ENCODE measurements at places on chromosomes 16 and 17.

- peak; percentile 42 for DNase-seq
Observed at GRCh38 chr17:35747540-35748017, 5.5 kb downstream of the GAS2L2 start.

- no peak for DNase-seq
Observed at GRCh38 chr17:35998756-35999155, 2.6 kb downstream of the CCL15 start.

- no peak for DNase-seq
Observed at GRCh38 chr16:78437352-78437968, 338.0 kb downstream of the WWOX start.

DNA sequence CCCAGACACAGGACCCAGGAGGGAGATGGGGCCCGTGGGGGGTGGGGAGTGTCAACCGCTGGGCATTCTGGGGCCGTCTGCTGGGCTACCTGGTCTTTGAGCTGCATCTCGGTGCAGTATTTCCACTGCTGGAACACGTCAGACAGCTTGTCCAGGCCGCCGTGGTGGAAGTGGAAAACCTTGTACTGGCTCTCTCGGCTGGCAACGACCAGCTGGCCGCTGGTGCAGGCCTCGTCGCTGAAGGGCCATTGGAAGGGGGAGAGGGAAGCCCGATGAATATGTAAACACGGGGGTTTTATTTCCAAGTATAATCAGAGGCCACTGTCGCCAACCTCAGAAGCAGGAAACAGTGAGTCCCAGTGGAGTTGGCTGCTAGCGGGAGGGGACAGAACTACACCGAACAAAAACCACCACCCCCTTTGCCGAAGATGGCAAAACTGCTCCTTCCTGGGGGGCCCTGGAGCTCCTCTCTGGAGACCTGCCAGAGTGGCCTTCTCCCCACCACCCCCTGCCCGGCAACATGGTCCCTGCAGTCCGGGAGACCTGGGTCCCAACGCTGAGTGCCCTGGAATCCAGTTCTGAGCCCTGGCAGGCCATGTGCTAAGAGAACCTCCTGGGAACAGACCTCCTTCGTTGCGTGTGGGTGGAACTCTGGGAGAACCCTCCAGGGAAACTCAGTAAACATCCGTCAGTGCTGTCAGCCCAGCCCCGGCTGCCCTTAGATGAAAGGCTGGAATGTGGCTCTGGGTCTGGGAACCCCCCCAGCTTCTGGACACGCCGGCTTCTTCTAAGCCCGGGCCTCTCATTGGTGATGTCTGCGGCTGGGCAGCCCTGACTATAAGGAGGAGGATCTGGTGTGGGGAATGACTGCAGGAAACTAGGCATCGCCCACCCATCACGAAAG, 84.1 kb downstream of the TBC1D16 start:
- DNase-seq, result peak; percentile 54

DNA sequence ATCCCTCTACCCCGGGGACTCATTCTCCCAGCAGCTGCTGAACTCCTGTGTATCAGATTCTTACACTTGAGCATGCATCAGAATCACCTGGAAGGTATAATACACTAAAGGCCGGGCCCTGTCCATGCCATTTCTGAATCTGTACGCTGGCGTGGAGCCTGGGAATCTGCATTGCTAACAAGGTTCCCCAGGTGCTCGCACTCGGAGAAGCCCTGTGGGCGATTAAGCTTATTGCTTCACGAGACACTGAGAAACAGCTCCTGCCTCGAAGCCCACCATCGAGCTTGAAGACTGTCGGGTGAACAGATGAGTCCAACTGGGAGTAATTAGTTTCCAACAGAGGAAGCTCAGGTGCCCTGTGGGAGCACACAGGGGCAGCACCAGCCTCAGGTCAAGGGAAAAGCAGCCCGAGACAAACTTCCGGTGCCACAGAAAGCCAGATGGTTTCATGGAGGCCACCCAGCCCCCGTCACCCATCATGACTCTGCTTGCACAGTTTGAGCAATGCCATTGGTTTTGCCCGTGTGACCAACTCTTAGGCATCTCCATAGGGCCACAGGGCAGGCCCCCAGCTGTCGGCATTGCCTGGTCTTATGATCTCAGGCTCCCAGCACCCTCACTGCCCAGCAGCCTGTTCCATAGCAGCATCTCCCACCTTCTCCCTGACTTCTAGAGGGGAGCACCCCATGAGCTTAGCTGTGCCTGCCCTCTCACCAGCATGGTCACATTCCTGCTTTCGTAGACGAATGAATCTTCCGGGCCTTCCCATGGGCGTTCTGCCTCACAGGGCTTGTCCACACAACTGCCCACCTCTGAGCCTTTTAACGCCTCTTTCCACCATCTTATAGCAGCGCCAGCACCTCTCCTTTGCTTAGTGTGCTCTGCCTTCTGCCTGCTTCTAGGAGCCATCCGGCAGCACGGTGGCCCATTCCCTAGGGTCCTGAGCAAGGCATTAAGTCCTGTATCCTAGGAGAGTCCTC, 10.9 kb downstream of the CTRB2 start:
- no peak for DNase-seq

GRCh38 chr17:67217446-67217845, 27.6 kb downstream of the HELZ start:
- no peak for DNase-seq

DNA sequence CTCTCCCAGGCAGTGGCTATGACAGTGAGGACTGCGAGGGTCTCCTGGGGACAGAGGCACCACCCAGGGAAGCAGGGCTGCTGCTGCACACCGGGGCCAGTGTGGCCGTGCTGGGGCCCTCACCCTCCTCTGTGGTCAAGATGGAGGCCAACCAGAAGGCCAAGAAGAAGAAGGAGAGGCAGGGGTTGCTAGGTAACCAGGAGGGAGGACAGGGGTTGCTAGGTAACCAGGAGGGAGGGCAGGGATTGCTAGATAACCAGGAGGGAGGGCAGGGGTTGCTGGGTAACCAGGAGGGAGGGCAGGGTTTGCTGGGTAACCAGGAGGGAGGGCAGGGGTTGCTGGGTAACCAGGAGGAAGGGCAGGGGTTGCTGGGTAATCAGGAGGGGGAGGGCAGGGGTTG, 55.2 kb downstream of the ACTG1 start:
- no peak for DNase-seq

GRCh38 chr16:81483064-81483969, 38.7 kb downstream of the CMIP start:
- DNase-seq, result no peak

GRCh38 chr17:31296142-31296541, 897 bp downstream of the OMG start:
- no peak for DNase-seq

DNA sequence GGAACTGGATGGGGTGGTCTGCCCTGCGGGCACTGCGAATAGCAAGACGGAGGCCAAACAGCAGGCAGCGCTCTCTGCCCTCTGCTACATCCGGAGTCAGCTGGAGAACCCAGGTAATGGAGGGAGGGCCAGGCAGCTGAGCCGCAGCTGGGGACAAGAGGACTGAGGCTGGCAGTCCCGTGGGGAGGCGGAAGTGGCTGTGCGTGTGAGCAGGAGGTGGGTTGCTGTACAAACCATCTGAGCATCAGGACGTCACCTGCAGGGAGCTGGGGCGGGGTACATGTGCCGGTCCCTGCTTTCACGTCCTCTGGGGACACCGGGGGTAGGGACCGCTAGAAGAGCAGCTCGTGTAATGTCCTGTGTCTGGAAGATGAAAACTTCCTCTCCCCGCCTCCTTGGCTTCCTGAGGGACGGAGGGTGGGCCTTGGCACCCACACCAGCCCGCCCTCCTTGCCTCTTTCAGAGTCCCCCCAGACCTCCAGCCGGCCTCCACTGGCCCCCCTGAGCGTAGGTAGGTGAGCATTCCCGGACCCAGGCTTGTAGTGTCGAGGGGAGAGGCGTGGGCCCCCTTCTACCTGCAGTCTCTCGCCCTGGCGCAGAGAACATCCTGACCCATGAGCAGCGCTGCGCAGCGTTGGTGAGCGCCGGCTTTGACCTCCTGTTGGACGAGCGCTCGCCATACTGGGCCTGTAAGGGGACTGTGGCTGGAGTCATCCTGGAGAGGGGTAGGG, 3.7 kb downstream of the ADAD2 start:
- no peak for DNase-seq

- no peak for DNase-seq
Observed at GRCh38 chr17:68602289-68602688, 1.1 kb upstream of the FAM20A start.

DNA sequence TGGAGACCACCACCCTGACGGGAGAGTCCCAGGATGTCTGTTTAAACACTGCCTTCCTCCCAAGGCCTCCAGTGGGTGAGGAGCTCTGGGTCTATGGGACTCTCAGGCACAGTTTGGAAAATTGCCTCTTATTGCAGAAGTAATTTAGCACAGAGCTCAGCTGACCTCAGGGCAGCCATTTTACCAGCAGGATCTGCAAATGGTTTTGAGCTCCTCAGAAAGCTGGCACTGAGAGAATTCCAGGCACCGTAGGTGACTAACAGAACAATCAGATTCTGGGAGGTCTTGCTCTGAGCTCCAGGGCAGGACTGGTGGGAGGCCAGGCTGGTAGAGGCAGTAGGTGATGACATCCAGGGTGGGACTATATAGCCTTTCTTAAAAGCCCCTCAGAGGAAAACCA, 17.3 kb upstream of the C16orf74 start:
- no peak for DNase-seq

DNA sequence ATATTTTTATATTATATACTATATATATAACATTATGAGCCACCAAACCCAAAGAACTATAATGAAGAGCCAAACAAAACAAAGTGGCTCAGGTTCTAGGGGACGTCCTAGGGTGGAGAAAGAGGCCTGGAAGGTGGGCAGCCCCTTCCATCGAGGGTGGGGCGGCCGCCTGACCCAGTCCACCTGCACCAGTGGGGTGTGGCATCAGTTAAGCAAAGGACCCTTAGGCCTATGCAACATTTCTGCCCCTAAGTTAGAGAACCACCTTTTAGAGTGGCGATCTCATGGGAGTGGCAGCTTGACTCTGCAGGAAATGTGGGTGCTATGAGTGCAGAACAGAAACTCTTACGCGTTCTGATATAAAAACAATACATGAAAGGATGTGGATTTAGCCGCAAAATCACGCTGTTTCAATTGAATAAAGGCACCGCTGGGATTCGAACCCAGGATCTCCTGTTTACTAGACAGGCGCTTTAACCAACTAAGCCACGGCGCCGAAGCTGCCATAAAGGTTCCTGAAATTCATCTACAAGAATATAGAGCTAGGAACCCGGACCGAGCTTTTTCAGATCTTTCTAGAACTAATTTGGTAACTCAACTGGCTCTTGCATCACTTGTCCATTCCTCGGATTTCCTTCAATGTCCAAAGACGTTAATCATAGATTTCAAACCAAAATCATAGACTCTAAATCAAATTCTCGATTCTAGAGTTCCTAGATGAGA, 15.6 kb upstream of the AURKB start:
- no peak for DNase-seq

DNA sequence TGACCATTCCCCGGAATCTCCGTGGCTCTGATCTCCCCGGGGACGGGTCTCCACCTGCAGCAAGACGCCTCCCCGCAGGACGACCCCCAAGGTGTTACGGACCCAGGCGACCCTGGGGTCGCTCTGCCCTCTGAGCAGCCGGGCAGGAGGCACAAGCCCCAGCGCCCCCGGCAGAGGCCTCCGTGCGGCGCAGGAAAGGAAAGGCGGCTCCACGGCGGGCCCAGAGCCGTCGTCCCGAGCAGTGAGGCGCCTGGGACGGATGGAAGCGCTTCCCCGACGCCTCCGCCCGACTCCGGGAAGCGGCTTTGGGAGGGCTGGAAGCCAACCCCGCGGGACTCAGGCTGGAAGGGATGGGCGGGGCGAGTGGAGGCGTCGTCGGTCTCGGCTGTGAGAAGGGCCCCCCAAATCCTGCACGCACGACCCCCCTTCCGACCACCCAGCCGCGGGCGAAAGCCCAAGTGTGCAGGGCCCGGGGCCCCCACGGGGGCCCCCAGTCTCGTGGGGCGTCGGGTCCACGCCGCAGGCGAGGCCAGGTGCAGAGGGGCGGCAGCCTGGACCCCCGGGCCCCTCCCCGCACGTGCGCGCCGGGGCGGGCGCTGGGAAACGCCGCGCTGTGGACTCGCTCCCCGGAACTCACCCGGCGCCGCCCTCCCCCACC, 32.7 kb upstream of the RPH3AL start:
- no peak for DNase-seq

DNA sequence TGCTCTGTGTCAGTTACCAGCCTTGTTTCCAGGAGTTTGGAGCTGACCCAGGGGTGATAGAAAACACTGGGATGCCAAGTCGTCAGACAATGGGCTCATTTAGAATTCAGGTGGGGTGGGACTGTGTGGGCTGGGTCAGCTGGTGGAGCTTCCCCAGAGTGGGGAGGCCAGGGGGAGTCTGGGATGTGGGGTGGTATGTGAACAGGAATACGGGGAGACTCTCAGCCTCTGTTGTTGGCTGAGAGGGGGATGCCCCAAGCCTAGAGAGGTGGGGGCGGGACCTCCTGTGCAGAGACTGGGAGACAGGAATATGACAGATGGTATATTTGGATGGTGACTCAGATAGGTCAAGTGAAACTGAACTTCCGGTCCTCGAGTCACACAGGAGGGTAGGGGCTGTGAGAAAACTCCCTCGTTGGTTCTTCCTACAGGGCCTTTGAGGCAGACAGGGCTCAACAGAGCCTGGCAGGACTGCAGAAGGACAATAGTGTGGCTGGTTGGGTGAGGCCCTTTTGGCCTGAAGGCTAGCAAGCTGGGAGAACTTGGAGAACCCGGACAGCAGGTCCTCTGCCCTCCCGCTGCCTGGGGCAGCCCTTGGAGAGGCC, 23.7 kb downstream of the CDH1 start:
- no peak for DNase-seq

DNA sequence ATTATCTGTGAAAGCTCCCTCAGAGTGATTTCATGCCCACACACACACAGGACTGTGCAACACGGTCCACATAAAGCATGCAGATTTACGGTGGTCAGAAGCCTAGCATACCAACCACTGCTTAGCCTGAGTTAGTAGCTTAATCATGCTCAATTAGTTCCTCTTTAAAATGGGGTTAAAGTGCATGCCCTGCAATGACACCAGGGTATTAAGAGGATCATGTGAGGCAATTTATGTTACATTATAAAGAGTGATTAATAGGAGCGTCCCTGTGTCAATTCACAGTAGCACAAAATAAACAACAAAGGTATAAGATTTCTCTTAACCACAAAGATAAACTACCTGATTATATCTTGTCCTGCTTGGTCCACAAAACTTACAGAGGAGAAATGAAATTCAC, 39.8 kb downstream of the C17orf67 start:
- DNase-seq, result no peak

- no peak for DNase-seq
Observed at GRCh38 chr16:58205276-58206036, 7.5 kb upstream of the CSNK2A2 start.

DNA sequence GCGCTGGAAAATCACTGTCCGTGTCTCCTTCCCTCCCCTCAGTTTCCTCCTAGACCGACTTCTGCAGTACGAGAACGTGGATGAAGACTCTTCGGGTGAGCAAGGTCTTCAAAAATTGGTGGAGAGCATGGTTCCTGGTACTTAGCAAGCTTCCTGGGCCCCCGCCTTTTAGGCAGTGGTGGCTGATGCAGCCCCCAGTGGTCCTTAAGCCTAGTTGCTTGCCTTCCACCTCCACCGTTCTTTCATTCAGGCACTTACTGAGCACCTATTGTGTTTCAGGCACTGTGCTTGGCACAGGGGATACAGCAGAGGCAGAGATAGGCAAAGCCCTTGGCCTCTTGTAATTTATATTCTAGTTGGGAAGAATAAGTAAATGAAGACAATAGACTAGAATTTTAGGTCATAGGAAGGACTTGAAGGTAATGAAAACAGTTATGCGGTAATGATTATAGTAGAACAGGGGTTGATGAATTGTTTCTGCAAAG, 767 bp downstream of the INO80E start:
- DNase-seq, result no peak
